Placental pericyte (primary cell): ENCODE measurements at places on chromosomes 5 and 9. TPM values are rescaled to one million over a fixed set of nuclear protein-coding genes. Genes with fewer than 3 reads are reported as not detected.

Gene CMYA5
- total RNA-seq, result 0.29 and 2.0 TPM in 2 replicates

Gene CDKN2B
- total RNA-seq, result 77.2 and 97.2 TPM in 2 replicates

Gene ANKRD31
- total RNA-seq, result under 0.01 TPM in 2 replicates

Gene DMGDH
- total RNA-seq, result 1.3 and 1.5 TPM in 2 replicates

Gene GAPVD1
- 77.5 and 82.5 TPM in 2 replicates for total RNA-seq

Gene FBP2
- total RNA-seq, result not detected in 2 replicates

Gene TNPO1
- 298 and 683 TPM in 2 replicates for total RNA-seq

Gene IFNK
- not detected in 2 replicates for total RNA-seq

Gene PCDHB16
- under 0.01 and 0.14 TPM in 2 replicates for total RNA-seq

Gene LURAP1L
- 14.6 and 140 TPM in 2 replicates for total RNA-seq

Gene OR5C1
- total RNA-seq, result not detected in 2 replicates

Gene C9orf50
- total RNA-seq, result not detected in 2 replicates

Gene TRIM7
- 1.1 and 3.4 TPM in 2 replicates for total RNA-seq

Gene RANBP6
- 14.7 and 60.1 TPM in 2 replicates for total RNA-seq

Gene ABLIM3
- 18.6 and 71.4 TPM in 2 replicates for total RNA-seq

Gene PCDHGA5
- 1.5 and 1.9 TPM in 2 replicates for total RNA-seq

Gene SEC24A
- 32.4 and 48.7 TPM in 2 replicates for total RNA-seq

Gene PRSS3
- 1.3 and 8.0 TPM in 2 replicates for total RNA-seq

Gene PTAR1
- total RNA-seq, result 70.0 and 116 TPM in 2 replicates

Gene TLX3
- not detected in 2 replicates for total RNA-seq

Gene PPP2R2B
- 0.14 TPM in 1 of 2 replicates, not detected in the other for total RNA-seq

Gene SOHLH1
- not detected in 2 replicates for total RNA-seq

Gene ANKRD18B
- total RNA-seq, result 1.1 and 4.9 TPM in 2 replicates

Gene NMUR2
- under 0.01 TPM in 1 of 2 replicates, not detected in the other for total RNA-seq

Gene PCDHGA2
- total RNA-seq, result 2.0 and 6.3 TPM in 2 replicates

Gene TMEM215
- total RNA-seq, result not detected in 2 replicates

Gene C9orf43
- total RNA-seq, result 0.43 and 0.66 TPM in 2 replicates

Gene C1QTNF2
- 0.72 TPM in 1 of 2 replicates, not detected in the other for total RNA-seq

Gene SAXO1
- not detected in 2 replicates for total RNA-seq

Gene SLC6A19
- total RNA-seq, result not detected in 2 replicates

Gene CDO1
- 1.3 and 6.0 TPM in 2 replicates for total RNA-seq

Gene ADCY2
- not detected in 2 replicates for total RNA-seq

Gene DAPK1
- 4.0 and 51.6 TPM in 2 replicates for total RNA-seq

Gene FOXD4L6
- total RNA-seq, result under 0.01 TPM in 1 of 2 replicates, not detected in the other

Gene PHYHD1
- total RNA-seq, result 3.6 and 24.5 TPM in 2 replicates

Gene DBH
- total RNA-seq, result not detected in 2 replicates

Gene NSD1
- 37.6 and 59.6 TPM in 2 replicates for total RNA-seq

Gene MUSK
- total RNA-seq, result 0.14 and 0.44 TPM in 2 replicates

Gene SPTLC1
- 105 and 122 TPM in 2 replicates for total RNA-seq

Gene FOXD4L5
- total RNA-seq, result 0.14 TPM in 1 of 2 replicates, not detected in the other

Gene STPG3
- total RNA-seq, result not detected in 2 replicates

Gene TGFBR1
- 55.4 and 136 TPM in 2 replicates for total RNA-seq

Gene N4BP3
- total RNA-seq, result 0.22 and 0.43 TPM in 2 replicates

Gene MFAP3
- total RNA-seq, result 51.6 and 84.0 TPM in 2 replicates

Gene SPATA31A3
- total RNA-seq, result not detected in 2 replicates
